Calu3 (cell line): ENCODE measurements at places on chromosomes 1 and 21. TPM values are rescaled to one million over a fixed set of nuclear protein-coding genes. Genes with fewer than 3 reads are reported as not detected.

Gene EXTL1
- not detected in 2 replicates for total RNA-seq

Gene SAMD11
- 0.27 and 0.54 TPM in 2 replicates for total RNA-seq

GRCh38 chr1:201508809-201509208 lies 1.9 kb upstream of the CSRP1 start:
- H3K27ac ChIP-seq: no peak overlapping the region
- H3K27me3 ChIP-seq: no peaks in the 10 kb centered on the region
- no peak for DNase-seq
- H3K4me1 ChIP-seq: peaks cover 36% of the 10 kb centered on the region

DNA sequence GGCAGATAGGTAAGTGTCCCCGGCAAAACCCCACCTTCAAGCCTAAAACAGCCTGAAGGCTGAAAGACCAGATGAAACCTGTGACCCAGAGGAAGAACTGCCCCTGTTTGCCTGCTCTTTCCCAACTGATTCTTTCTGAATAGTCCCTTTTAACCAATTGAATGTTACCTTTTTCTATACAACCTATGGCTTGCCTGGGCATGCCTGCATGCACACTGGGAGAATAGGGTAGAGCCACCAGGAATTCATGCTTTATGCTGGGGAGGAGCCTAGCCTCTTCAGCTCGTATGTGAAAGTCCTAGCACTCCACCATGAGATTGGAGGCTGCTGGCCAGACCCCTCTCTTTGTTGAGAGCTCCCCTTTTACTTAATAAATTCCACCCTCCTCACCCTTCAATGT lies 340.0 kb downstream of the PTBP2 start:
- H3K4me3 ChIP-seq: no peak overlapping the region
- no peaks in the 10 kb centered on the region for H3K4me1 ChIP-seq
- DNase-seq: no peak

- H3K27ac ChIP-seq: peak overlapping the region; percentile 84
- H3K36me3 ChIP-seq: peaks cover 24% of the 10 kb centered on the region
- no peaks in the 10 kb centered on the region for H3K27me3 ChIP-seq
- peak overlapping the region; percentile 40 for H3K4me3 ChIP-seq
- H3K4me1 ChIP-seq: peaks cover 50% of the 10 kb centered on the region
Observed at GRCh38 chr1:24541711-24542346, 14.1 kb upstream of the NCMAP start.

DNA sequence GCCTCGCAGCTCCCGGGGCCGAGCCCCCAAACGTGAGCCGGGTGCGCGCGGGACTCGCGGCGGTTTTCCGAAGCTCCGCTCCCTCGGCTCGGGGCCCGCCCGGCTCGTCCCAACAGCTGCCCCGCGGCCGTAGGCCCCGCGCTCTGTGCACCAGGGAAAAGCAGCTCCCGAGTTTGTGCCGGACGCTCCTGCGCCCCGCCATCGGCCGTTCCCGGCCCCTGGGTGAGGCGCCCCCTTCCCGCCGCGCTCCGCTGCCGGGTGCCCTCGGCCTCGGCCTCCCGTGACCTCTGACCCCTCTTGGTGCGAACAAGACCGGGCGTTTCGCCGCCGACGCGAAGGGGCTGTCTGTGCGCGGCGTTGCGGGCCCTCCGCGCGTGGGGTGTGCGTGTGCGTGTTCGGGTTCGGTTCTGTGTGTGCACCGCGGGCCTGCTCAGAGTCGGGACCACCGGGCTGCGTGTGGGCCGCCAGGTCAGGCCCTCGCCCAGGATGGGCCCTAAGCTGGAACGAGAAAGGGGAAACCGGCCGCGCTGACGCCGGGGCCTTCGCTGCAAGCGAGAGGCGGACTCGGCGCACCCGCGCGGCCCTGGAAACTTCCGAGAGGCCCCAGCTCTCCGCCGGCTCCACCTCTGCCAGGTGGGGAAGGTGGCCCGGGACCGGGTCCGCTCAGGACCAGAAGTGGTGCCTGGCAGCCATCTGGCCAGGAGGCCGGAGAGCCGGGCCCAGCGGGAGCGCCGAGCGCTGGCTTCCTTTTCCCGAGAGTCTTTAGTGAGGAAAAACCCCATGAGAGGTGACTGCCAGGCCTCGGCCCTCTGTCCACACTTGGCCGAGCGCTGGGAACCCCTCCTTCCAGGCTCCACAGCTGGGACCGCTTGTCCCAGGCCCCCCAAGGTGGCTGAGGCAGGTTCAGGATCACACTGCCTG lies 1.9 kb downstream of the PRDM16 start:
- DNase-seq: no peak
- H3K36me3 ChIP-seq: peaks cover 16% of the 10 kb centered on the region
- peaks cover 35% of the 10 kb centered on the region for H3K27me3 ChIP-seq
- H3K4me1 ChIP-seq: no peaks in the 10 kb centered on the region
- no peak overlapping the region for H3K27ac ChIP-seq
- H3K4me3 ChIP-seq: no peak overlapping the region

DNA sequence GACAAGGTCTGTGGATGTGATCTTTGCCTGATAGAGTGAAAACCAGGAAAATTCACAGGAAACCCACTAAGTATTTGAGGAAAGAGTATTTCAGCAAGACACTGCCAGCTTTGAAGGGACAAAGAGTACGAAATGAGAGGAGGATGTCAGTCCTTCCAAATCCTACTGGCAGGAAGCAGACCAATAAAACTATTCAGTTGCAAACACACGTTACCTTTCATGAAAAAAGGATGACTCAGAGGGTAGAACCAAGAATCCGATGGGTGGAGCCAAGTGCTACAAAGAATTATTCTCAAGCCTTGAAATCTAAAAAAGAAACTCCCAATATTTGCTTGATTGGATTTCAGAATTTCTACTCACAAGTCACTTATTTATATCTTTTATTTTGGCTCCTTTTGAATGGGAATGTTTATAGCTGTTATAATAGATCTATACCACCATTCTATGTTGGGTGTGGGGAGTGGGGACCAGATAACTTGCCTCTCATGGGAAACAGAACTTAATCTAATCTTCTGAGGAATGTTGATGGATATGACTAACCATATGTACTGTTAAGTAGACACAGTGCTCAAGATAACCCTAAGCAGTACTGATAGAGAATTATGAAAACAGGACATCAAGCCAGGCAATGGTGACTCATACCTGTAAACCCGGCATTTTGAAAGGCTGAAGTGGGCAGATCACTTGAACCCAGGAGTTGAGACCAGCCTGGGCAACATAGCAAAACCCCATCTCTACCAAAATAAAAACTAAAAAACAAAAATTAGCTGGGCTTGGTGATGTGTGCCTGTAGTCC lies 19.3 kb upstream of the HEATR1 start:
- peaks cover 16% of the 10 kb centered on the region for H3K4me1 ChIP-seq
- H3K27ac ChIP-seq: no peak overlapping the region
- DNase-seq: no peak
- peaks cover 20% of the 10 kb centered on the region for H3K27me3 ChIP-seq
- H3K4me3 ChIP-seq: no peak overlapping the region

DNA sequence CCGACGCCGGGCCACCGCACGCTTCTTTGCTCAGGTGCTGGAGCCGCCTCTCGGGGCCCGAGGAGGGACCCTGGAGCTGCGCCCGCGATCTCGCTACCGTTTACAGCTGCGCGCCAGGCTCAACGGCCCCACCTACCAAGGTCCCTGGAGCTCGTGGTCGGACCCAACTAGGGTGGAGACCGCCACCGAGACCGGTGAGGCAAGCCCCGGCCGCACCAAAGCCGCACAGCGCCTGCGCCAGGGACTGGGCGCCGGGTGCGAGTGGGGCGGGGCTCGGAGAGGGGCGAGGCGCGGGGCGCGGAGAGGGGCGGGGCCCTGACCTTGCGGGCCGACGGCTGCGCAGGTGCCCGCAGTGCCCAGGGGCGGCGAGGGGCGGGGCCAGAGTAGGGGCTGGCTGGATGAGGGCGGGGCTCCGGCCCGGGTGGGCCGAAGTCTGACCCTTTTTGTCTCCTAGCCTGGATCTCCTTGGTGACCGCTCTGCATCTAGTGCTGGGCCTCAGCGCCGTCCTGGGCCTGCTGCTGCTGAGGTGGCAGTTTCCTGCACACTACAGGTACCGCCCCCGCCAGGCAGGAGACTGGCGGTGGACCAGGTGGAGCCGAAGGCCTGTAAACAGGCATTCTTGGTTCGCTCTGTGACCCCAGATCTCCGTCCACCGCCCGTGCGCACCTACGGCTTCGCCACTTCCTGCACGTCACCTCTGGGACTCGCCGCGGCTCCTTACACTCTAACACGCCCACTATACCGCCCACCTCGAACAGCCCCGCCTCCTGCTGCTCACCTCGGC lies 9.8 kb upstream of the CDC20 start:
- DNase-seq: peak; percentile 97
- H3K4me3 ChIP-seq: peak overlapping the region; percentile 87
- peaks cover 15% of the 10 kb centered on the region for H3K36me3 ChIP-seq

GRCh38 chr1:34060901-34061415 lies 104.1 kb downstream of the CSMD2 start:
- no peaks in the 10 kb centered on the region for H3K4me1 ChIP-seq
- H3K27me3 ChIP-seq: no peaks in the 10 kb centered on the region
- H3K36me3 ChIP-seq: no peaks in the 10 kb centered on the region

- H3K4me1 ChIP-seq: peaks cover 24% of the 10 kb centered on the region
- H3K36me3 ChIP-seq: no peaks in the 10 kb centered on the region
- no peaks in the 10 kb centered on the region for H3K27me3 ChIP-seq
- no peak overlapping the region for H3K27ac ChIP-seq
- no peak overlapping the region for H3K4me3 ChIP-seq
- DNase-seq: no peak
Observed at GRCh38 chr1:209368864-209369598, 214.5 kb upstream of the CAMK1G start.

DNA sequence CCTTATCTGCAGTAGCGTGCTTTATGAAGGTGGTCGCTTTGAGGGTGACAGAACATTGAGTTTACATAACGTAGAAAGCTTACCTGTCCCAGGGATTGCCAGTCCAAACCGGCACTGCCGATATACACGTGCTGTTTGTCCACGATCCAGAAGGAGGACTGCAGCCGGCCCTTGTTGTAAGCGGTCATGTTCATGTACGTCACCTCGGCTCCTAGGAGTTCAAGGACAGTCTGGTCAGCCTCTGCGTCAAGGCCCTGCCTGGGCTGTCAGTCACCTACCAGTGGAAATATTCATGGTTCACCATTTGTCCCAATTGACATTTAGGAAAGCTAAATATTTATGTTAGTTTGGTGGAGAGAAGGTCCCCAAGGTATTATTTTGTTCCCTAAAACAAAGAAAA lies 221.0 kb upstream of the MAP1LC3C start:
- no peak overlapping the region for H3K4me3 ChIP-seq
- no peak for DNase-seq
- peaks cover 8% of the 10 kb centered on the region for H3K4me1 ChIP-seq
- H3K27me3 ChIP-seq: no peaks in the 10 kb centered on the region

DNA sequence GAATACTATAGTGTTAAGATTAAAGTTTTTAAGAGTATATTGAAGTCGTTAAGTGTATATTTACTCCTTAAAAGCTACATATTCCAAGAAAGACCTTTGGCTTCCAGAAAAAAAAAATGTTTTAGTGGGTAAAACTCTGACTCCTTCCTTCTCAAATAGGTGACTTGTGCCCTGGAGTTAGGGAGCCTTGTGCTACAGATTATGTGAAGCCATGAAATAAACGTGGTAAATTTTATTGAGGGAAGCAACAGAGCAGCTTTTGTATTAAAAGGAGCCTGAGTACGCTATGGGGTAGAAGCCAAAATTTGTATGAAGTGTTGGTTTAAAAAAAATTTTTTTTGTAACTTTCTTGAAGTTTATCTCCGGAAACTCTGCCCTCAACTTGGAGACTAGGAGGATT lies 994 bp downstream of the RO60 start:
- peak overlapping the region; percentile 92 for H3K4me3 ChIP-seq
- peak overlapping the region; percentile 90 for H3K27ac ChIP-seq
- DNase-seq: no peak
- H3K4me1 ChIP-seq: peaks cover 25% of the 10 kb centered on the region
- H3K27me3 ChIP-seq: no peaks in the 10 kb centered on the region

- peak overlapping the region; percentile 54 for H3K4me3 ChIP-seq
- no peaks in the 10 kb centered on the region for H3K4me1 ChIP-seq
- no peaks in the 10 kb centered on the region for H3K36me3 ChIP-seq
- H3K27ac ChIP-seq: no peak overlapping the region
Observed at GRCh38 chr1:207453710-207454045, 450 bp upstream of the CR2 start.

DNA sequence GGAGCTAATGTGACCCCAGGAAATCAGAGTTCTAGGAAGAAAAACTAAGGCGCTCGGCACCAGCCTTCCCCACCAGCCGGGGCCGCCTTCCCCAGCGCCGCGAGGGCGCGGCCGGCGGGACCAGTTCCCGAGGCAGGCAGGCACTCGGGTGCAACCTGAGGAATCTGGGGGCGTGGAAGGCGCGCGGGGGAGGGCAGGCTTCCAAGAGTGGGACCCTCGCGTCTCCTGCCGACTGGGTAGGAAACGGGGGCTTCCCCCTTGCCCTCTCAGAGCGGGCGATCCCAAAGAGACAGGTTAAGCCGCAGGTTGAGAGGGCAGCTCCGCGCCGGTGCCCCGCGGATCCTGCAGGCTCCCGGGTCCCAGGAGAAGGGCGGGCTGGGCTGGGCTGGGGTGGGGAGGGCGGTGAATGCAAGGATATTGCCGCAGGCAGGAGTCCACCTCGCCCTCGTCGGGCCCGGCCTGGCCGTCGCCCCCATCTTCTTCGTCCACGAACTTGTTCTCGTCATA lies 431 bp downstream of the ARPC5 start:
- H3K4me3 ChIP-seq: peak overlapping the region; percentile 95
- DNase-seq: peak; percentile 48
- H3K27me3 ChIP-seq: peaks cover 10% of the 10 kb centered on the region
- H3K4me1 ChIP-seq: peaks cover 28% of the 10 kb centered on the region
- peak overlapping the region; percentile 94 for H3K27ac ChIP-seq
- H3K36me3 ChIP-seq: peaks cover 46% of the 10 kb centered on the region

GRCh38 chr1:25193229-25193628 lies 39.1 kb downstream of the SYF2 start:
- H3K36me3 ChIP-seq: no peaks in the 10 kb centered on the region
- H3K27me3 ChIP-seq: peaks cover 30% of the 10 kb centered on the region
- no peak overlapping the region for H3K27ac ChIP-seq
- peaks cover 9% of the 10 kb centered on the region for H3K4me1 ChIP-seq

DNA sequence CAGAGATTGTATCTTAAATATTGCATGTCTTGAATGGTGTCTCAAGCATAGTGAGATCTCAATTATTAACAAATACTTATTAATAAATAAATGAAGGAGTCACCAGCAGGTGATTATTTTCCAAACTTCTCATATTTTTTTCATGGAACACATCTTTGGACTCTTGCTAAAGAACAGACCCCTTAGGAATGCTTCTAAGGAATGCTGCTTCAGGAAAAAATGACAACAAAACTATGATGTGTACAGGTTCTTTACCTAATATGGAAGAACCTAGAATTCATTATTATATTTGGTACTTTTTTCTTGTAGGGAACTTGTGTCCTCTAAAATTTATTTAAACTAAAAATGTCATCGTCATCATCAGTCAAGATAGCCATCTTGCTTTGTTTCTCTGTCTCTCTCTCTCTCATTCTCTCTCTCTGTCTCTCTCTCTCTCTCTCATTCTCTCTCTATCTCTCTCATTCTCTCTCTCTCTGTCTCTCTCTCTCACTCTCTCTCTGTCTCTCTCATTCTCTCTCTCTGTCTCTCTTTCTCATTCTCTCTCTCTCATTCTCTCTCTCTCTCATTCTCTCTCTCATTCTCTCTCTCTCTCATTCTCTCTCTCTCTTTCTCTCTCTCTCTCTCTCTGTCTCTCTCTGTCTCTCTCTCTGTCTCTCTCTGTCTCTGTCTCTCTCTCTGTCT lies 63.0 kb upstream of the ETS2 start:
- no peaks in the 10 kb centered on the region for H3K27me3 ChIP-seq
- no peaks in the 10 kb centered on the region for H3K36me3 ChIP-seq

GRCh38 chr1:116794804-116795481 lies 40.7 kb downstream of the CD2 start:
- no peaks in the 10 kb centered on the region for H3K4me1 ChIP-seq
- no peak overlapping the region for H3K27ac ChIP-seq
- no peaks in the 10 kb centered on the region for H3K27me3 ChIP-seq
- H3K4me3 ChIP-seq: no peak overlapping the region
- no peak for DNase-seq
